ENCODE measurements at places on chromosomes 1 and 21.

- no peak for DNase-seq
Measured at GRCh38 chr1:22705586-22705985, 5.1 kb upstream of the EPHB2 start.

DNA sequence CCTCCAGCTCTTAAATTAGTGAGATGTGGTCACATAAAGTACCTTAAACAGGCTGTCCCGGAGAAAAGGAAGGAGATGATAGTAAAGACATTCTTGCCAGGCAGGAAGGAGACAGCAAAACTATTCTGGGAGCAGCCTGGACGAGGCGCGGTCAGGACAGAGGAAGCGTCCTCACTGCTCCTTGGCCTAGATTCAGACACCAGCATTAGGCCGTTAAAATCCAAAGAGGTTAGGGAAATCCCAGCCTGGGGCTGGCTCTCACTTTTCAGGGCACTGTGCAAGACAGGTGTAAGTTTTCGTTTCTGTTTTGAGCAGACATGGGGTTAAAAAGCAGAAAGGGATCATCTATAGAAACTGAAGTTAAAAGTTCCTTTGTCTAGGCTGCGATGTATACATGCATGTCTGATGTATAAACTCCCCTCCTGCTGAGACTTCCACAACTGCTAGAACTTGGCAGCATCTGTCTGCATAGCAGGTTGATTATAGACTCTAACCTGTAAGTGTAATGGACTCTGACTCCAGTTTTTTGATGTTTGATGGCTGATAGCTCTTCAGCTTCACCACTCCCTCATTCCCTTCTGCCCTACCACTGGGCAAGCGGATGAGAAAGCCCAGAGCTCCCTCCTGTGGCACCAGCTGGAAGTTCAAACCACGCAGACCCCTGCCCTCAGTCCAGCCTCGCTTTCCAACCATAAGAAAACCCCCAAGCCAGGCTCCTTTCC lies 21.5 kb downstream of the STPG1 start:
- DNase-seq: peak; percentile 42

- DNase-seq: no peak
Measured at GRCh38 chr1:215151841-215152549, 69.5 kb downstream of the KCNK2 start.

DNA sequence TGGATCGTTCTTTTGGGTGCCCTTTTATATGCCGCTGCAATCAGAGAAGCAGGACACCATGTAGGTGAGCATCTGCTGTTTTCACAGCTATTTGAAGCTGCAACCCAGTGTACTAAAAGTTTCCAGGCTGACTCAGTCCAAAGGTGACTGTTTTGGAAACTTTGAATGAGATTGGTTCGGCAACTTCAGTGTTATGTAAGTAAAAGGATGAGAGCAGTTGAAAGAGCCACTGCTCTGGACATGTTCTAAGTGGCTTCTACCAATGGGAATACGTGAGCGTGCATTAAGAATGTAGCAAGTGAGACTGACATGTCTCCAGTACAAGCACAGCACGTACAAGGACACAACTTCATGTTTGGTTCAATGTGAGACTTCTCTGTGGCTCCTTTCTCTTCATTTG lies 55.6 kb downstream of the DDR2 start:
- DNase-seq: no peak

GRCh38 chr1:170175041-170175440 lies 29.3 kb downstream of the NTMT2 start:
- DNase-seq: no peak

DNA sequence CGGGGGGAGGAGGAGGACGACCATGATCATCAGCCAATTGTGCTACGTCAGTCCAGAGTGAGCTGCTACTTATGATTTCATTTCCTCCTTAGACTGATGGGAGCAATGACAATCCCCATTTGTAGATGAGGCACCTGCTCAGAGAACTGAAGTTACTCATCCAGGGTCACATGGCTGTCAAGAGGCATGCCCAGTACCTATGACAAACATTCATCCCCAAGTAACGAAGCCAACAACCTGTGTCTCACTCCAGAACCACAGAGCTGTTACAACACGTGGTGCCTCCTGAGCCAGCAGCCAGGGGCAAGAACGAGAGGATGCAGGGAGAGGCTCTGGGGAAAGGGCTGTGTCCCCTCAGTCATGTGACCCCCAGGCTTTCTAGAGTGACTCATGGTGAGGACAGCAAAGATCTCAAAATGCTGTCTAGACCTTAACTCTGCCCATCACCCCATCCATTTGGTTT lies 93.6 kb downstream of the SIM2 start:
- no peak for DNase-seq

DNA sequence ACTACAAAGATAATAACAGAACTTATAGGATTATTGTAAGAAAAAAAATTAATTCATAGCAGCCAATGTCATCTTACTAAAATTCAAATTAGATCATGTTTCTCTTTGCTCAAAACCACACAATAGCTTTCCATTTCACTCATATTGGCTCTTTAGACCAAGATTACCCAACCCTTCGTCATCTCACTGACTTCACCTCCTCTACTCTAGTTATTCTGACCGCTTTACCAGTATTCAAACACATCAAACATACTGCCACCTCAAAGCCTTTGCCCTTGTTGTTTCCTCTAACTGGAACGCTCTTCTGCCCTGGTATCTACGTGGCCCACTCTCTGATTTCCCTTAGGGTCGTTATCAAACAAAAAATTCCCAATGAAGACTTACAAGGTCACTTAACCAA lies 1.7 kb downstream of the ANGPTL3 start:
- DNase-seq: no peak

GRCh38 chr1:238257018-238257621 lies 366.4 kb upstream of the ZP4 start:
- no peak for DNase-seq

DNA sequence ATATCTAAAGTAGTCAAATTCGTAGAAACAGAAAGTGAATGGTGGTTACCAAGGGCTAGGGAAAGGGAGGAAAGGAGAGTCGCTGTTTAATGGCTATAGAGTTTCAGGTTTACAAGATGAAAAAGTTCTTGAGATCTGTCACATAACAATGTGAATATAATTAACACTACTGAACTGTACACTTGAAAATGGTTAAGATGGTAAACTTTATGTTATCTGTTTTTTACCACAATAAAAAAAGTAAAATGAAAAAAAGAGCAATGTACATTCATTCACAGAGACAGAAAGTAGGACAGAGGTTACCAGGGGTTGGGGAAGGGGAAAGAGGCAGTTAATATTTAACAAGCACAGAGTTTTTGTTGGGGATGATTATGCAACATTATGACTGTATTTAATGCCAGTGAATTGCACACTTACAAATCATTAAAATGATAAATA lies 53.3 kb upstream of the SEC16B start:
- DNase-seq: no peak

Data from naive B cell (primary cell).